Neural progenitor cell (in vitro differentiated cells): ENCODE measurements at places on chromosomes 7 and 10.

- no peaks in the 10 kb centered on the region for H3K27me3 ChIP-seq
- peak; percentile 80 for DNase-seq
- no peak overlapping the region for H3K4me3 ChIP-seq
- H3K4me1 ChIP-seq: no peaks in the 10 kb centered on the region
- H3K36me3 ChIP-seq: no peaks in the 10 kb centered on the region
These were observed 1180.3 kb downstream of the TYW1 start for GRCh38 chr7:68176974-68177373.

- DNase-seq: no peak
- H3K4me3 ChIP-seq: no peak overlapping the region
- H3K36me3 ChIP-seq: no peaks in the 10 kb centered on the region
- H3K27me3 ChIP-seq: no peaks in the 10 kb centered on the region
- no peaks in the 10 kb centered on the region for H3K4me1 ChIP-seq
These were observed 614.5 kb upstream of the ZWINT start for GRCh38 chr10:56975513-56975912.

GRCh38 chr10:109504401-109504800 is 418.9 kb downstream of the XPNPEP1 start:
- H3K4me3 ChIP-seq: no peak overlapping the region
- no peak for DNase-seq
- H3K4me1 ChIP-seq: no peaks in the 10 kb centered on the region
- H3K27me3 ChIP-seq: no peaks in the 10 kb centered on the region

- peaks cover under 1% of the 10 kb centered on the region for H3K4me1 ChIP-seq
- H3K27ac ChIP-seq: no peak overlapping the region
- no peaks in the 10 kb centered on the region for H3K36me3 ChIP-seq
- H3K27me3 ChIP-seq: no peaks in the 10 kb centered on the region
These were observed 375.7 kb upstream of the NPSR1 start for GRCh38 chr7:34282271-34282670.

GRCh38 chr7:69388452-69389137 is 209.7 kb upstream of the AUTS2 start:
- H3K4me3 ChIP-seq: no peak overlapping the region
- no peaks in the 10 kb centered on the region for H3K4me1 ChIP-seq
- no peak overlapping the region for H3K27ac ChIP-seq
- H3K36me3 ChIP-seq: no peaks in the 10 kb centered on the region
- no peak for DNase-seq
- no peaks in the 10 kb centered on the region for H3K27me3 ChIP-seq
